NCI-H187 (cell line): ENCODE measurements at places on chromosomes 3 and 15.

- no peak for DNase-seq
Measured at GRCh38 chr15:39627451-39628143, 46.7 kb downstream of the THBS1 start.

DNA sequence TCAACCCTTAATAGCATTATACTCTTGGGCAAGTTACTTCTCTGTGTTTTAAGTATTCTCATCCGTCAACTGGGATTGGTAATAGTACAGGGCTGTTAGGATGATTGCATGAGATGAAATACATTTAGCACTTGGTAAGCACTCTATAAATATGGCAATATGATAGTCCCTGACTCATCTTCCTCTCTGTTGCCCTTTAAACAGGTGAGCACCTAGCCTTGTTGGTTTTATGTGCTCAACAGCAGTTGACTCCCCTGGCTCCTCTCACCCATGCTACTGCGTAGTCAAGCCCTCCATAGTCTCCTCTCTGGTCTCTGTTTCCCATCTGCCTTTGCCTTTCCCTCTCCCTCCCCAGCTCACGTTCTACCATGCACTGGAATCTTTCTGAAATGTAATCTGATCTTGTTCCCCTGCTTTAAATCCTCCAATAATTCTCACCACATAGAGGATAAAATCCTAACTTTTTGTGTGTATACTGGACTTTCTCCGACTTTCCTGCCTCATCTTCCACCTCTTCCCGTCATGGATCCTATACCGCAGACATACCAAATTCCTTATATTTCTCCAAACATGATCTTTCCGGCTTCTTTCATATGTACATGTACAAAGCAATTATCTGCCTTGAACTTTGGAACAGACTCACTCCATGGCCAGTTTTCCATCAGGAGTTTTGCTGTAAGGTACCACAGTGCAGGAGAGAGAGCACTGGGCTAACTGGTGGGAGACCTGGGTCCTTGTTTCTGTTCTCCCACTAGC is 42.3 kb downstream of the FSD2 start:
- DNase-seq = no peak

DNA sequence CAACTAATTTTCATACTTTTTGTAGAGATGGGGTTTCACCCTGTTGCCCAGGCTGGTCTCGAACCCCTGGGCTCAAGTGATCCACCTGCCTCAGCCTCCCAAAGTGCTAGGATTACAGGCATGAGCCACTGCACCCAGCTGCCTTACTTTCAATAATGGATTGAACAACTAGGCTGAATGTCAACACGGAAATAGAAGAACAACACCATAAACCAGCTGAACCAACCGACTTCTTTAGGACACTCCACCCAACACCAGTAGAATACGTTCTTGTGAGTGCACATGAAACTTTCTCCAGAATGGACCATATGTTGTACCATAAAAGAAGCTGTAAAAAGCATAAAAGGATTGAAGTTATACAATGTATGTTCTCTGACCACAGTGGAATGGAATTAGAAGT is 42.9 kb downstream of the GXYLT2 start:
- no peak for DNase-seq

GRCh38 chr3:133460809-133461208 is 61.0 kb downstream of the BFSP2 start:
- DNase-seq = no peak

DNA sequence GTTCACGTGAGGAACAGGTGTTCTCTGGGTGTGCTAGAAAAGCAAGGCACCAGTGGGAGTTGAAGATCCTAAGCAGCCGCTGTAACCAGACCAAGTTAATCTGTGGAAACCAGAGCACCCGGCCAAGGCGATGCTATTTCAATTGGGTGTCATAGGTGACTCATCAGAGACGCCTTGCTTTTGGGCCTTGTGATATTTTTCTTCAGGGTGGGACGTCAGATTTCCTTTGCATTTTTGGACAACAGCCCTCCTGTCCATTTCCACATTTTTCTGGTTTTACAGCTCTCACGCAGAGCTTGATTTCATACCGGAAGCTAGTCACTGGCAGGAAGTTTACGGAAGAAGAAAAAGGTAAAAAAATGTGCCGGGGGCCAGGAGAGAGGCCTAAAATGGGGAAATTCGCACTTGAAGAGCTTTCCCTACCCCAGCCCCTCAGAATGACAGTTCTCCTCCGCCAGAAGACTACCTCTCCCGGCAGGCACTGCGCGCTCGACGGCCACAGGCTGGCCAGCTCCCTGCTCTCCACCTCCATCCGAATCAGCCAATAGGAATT is 471 bp upstream of the KBTBD8 start:
- DNase-seq = no peak
